ENCODE measurements at places on chromosomes 3 and 15.

GRCh38 chr3:41751597-41751996 is 210.3 kb downstream of the ULK4 start:
- DNase-seq: no peak

DNA sequence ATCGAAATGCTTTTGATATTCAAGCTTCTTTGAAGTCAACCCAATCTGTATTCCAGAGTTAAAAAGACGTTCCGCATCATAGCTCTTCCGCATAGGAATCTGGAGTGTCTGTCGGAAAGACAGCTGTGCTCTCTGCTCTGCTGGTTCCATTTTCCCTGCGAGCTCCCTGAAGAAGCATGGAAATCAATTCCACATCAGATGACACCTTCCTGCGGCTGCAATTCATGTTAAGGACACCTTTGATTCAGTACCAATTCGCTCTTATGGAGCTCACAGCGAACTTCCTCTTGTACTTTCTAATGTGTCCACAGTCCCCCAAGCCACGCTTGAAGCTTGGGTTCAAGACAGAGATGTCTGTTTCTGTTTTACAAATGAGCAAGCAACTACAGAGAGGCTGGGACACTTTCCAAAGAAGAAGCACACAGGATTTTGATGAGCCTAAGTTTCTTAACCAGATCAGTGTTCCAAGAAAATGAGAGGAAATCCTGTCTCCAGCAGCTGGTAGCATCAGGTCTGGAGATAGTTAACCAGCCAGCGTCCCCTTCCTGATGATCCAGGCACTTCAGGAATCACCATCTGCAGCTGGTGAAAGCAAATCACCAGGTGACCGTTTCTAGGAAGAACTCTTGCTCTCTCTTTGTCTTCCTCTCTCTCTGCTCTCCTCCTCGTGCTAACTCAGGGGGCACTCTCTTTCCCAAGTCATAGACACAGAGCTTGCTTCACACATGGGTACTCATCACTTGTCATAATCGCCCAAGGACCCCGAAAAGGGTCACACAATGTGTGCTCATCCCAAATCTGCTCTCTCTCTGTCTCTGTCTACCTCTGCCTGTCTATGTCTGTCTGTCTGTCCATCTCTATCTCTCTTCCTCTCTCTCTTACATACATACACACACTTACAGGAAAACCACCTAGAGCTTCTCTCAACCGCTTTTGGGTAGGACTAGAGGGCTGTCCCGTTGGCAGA is 281.8 kb downstream of the FAM43A start:
- no peak for DNase-seq

- DNase-seq: peak; percentile 17
Measured at GRCh38 chr15:70426096-70426821, 328.5 kb upstream of the TLE3 start.

GRCh38 chr3:188747489-188747888 is 424.3 kb upstream of the TPRG1 start:
- DNase-seq: no peak

- no peak for DNase-seq
Measured at GRCh38 chr3:21049334-21050062, 701.5 kb downstream of the ZNF385D start.

DNA sequence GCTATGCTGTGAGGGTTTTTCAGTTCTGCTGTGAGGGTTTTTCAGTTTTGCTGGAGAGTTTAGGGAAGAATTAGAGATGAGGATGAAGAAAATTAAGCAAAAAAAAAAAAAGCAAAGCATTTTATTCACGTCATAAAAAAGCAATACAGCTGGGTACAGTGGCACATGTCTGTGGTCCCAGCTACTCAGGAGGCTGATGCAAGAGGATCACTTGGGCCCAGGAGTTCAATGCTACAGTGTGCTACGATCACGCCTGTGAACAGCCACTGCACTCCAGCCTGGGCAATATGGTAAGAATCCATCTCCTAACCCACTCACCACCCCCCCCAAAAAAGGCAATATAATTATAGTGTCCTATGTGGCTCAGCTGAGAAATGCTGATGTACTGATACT is 162.7 kb downstream of the MAGI1 start:
- DNase-seq: no peak

DNA sequence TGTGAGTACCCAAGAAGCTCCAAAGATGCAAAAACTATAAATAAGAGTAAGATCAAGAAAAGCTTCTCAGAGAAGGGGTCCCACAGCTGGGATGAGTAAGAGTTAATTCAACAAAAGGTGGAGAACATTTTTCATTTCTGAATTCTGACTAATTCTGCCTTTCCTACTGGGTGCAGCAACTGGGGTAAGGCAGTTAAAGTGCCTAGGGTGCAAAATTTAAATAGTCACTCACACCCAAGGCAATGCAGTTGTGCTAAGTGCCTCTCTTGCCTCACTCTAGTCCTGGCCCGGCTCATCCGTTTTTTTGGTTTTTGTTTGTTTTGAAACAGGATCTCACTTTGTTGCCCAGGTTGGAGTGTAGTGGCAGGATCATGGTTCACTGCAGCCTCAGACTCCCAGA is 240.2 kb downstream of the TP63 start:
- DNase-seq: no peak

GRCh38 chr3:50671331-50671730 is 3.4 kb upstream of the DOCK3 start:
- peak; percentile 26 for DNase-seq

- no peak for DNase-seq
Measured at GRCh38 chr15:75731248-75732151, 18.9 kb upstream of the CSPG4 start.

- DNase-seq: peak; percentile 90
Measured at GRCh38 chr3:23741036-23741706, 64.6 kb upstream of the UBE2E1 start.

Measured in NCI-H460 (cell line).